ENCODE measurements at places on chromosomes 1 and 21. TPM values are rescaled to one million over a fixed set of nuclear protein-coding genes. Genes with fewer than 3 reads are reported as not detected.
A peak's percentile ranks its signal among the peaks of the same experiment; 100 is the strongest.

Gene SYTL1
- polyA plus RNA-seq: 2.1 TPM

Gene RAP1GAP
- polyA plus RNA-seq: 18.4 TPM

Gene SKI
- 35.6 TPM for polyA plus RNA-seq

Gene RPTN
- polyA plus RNA-seq: not detected

Gene TMEM81
- 2.6 TPM for polyA plus RNA-seq

Gene CD34
- polyA plus RNA-seq: 87.4 TPM

Gene NBPF20
- polyA plus RNA-seq: 0.79 TPM

Gene KLF17
- polyA plus RNA-seq: not detected

Gene ADAM30
- polyA plus RNA-seq: not detected

Gene CD1D
- 1.1 TPM for polyA plus RNA-seq

DNA sequence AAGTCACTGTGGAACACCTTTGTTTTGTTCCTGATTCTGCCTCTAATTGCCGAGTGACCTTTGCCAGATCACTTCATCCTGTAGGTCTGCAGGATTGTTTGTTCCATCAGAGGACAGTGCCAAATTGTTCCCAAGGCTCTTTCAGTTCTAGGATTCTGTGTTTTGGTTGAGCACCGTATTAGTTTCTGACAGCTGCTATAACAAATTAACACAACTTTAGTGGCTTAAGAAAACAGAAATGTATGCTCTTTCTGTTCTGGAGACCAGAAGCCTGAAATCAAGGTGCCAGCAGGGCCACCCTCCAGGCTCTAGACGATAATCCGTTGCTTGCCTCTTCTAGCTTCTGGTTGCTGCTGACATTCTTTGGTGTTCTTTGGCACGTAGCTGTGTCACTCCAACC lies 3.4 kb upstream of the PIGR start:
- no peak for DNase-seq

DNA sequence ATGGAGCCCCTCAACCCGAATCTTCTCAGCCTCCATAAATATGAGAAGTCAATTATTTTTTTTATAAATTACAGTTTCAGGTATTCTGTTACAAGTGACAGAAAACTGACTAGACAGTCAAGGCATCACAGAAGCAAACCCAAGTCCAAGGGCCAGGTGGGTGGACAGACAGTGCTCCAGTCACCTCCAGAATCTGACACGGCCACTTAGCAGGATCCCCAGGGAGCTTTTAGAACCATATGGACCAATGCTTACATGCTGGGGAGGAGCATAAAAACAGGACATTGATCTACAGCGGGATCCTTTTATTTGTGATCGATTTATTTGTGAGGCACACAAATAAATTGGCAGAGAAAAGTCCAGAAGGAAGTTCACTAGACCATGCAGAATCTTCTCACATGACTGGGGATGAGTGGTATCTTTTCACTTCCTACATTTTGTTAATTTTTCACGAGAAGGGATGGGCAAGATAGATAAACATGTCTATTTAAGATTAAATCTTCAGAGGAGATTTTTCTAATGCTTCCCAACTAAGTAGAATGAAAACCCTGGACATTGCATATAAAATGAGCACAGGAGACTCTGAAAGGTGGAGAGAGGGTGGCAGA lies 15.0 kb downstream of the ZNF496 start:
- no peak for DNase-seq

- no peak for DNase-seq
Observed at GRCh38 chr1:206608108-206608698, 4.1 kb downstream of the EIF2D start.

DNA sequence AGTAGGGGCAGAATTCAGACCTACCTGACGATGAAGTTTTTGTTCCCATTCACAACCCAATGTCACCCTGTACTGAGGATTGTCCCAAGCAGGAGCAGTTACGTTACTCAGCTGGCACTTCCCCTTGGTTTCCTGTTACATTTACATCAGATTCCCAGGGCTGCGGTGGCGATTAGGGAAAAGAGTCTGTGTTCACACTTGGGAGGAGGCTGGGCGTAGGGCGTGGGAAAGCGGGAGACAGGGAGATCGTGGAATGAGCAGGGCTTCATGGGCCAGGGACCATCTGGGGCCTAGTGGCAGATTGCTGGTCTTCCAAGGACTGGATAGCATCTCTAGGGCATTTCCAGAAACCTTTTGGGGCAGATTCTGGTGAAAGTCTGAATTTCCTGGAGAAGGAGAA lies 39.0 kb downstream of the TBX19 start:
- peak; percentile 53 for DNase-seq

DNA sequence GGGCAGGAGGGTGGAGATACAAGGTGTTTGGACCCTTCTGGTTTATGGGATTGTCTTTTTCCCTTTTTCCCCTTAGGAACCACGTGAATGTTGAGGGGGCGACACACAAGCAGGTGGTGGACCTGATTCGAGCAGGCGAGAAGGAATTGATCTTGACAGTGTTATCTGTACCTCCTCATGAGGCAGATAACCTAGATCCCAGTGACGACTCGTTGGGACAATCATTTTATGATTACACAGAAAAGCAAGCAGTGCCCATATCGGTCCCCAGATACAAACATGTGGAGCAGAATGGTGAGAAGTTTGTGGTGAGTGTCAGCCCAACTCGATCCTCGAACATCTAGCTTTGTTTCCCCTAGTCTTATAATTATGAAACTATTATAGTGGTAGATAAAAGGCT lies 27.0 kb downstream of the SNX27 start:
- no peak for DNase-seq

DNA sequence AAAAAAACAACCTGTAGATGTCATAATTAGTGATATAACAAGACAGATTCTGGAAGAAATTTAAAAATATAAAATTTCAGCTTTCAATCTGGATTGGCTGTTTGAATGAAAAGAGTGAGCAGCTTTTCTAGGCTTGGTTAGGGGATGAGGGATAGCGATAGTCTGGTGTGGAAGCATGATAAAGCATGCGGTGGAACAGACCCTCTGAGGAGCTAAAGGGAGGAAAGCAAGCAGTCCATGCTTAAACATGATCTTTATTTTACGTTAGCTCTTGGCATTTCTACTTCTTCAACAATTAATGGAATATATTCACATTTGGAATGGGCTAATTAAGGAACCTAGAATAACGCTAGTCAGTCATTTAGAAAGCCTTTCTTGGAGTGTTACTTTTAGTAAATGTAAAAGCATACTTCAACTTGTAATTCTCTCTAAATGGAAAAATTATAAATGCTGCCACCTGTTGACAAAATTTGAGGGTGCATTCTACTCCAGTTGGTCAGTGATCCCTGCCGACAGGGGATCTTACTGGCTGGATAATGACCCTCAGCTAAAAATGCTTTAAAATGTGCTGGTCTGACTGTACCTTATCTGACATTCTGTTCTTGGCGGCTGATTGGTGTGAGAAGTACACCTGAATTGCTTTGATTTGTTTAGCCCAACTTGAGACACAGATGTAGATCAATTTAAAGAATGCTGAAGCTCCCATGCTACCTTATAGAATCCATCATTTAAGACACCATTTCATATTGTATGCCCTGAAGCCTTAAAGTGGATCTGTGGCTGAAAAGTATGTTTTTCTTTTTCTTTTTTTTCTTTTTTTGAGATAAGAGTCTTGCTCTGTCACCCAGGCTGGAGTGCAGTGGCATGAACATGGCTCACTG lies 61.2 kb downstream of the AK4 start:
- no peak for DNase-seq

DNA sequence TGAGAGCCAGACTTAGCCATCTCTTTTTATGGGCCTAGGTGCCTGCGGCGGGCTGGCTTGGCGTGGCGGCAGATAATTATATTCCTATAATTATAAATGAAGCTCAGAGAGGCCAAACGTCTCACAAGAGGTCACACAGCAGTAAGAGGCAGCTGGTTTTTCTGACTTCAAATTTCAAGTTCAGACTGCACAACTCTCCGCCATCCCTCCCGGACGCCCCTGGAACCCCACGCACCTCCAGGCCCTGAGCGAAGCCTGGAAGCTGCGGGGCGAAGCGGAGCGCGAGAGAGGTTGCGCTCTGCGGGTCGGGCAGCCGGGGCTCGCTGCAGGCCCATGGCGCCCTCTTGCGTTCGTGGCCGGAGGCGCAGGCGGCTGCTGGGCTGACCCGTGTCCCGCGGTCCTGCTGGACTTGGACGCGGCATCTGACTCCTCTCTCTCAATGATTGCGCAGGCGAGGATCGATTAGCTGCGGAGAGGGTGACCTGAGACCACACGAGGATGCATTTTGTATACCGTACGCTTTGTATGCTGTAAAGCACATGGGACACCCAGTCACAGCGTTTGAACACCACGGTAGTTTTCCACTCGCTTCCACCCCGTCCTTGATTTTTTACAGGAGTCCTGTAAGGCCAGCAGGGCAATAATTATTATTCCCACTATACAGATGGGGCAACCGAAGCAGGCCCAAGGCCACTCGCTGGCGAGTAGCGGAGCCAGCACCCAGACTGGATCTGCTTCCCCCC lies 272.7 kb downstream of the FOXD2 start:
- peak; percentile 93 for DNase-seq

DNA sequence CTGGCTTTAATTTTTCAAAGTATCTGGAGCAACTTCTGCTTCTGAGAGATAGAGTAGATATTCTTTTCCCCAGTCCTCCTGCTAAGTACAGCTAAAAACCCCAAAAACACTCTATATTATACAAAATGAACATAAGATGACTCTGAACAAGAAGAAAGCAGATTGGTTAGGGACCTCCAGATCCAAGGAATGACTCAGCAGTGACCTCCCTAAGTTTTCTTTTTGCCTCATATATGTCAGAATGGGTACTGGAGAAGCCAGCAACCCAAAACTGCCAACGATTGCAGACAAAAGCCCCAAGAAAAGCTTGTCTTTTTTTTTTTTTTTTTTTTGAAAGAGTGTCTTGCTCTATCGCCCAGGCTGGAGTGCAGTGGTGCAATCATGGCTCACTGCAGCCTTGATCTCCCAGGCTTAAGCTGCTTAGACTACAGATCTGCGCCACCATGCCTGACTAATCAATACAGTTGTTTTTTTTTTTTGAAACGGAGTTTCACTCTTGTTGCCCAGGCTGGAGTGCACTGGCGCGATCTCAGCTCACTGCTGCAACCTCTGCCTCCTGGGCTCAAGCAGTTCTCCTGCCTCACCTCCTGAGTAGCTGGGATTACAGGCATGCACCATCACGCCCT lies 22.7 kb downstream of the NDUFS5 start:
- DNase-seq: peak; percentile 3

DNA sequence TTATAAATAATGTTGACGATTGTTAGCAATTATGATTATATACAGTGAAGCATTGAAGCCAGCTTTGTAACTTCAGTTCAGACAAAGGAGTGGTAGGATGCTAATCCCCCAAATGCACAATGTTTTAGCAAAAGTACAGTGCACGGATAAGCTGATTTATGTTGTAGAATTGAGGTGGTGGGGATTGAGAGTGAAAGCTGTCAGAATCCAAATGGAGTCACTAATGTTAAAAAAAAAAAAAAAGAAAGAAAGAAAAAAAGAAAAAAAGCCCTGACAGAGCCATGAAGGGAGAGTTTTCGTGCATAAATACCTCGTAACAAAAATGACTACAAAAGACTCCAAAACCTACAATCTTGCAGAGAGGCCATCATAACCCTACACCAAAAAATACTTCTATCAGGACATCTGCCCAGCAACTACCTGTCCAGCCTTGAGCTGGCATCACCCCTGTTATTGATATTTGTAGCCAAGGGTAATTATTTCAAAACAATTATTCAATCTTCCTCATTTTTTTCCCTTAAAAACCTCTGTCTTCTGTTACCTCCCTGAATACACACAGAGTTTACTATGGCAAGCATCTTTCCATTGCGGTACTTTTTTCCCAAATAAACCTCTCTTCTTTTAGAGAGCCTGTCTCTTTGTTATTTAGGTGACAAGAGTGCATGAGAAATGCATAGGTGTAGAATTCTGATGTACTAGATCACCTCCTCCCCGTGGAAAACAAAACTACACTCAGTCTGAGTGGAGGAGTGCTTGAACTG lies 2.5 kb upstream of the TRIM67 start:
- no peak for DNase-seq

- no peak for DNase-seq
Observed at GRCh38 chr1:178496410-178497135, at the start of gene CLEC20A. Gene CLEC20A (minus strand): TSS chr1:178496964. CDS start chr1:178496939, 25 bp downstream.

- DNase-seq: no peak
Observed at GRCh38 chr1:29657816-29658215, 421.5 kb downstream of the PTPRU start.

- DNase-seq: no peak
Observed at GRCh38 chr1:7008331-7008730, 223.1 kb downstream of the CAMTA1 start.

GRCh38 chr1:247441606-247442005 lies 16.3 kb downstream of the OR2B11 start:
- DNase-seq: no peak

- no peak for DNase-seq
Observed at GRCh38 chr1:157004806-157005205, 40.7 kb downstream of the ARHGEF11 start.

DNA sequence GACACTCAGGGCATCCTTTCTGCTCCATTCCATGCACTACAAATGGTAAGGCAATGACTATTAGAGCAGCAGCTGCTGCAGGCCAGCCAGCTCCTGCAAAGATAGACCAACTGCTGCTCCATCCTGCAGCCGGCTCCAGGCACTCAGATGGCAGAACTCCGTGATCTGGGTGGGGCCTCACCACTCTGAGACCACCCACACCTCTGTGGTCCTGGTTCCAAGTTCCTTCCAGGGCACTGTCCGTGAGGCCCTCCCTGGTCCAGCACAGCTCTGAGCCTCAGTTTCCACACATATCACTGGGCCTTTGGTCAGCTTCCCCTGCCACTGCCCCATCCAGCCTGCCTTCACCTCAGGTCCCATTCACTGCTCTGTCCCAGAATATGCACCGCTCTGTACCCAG lies 114.7 kb downstream of the DMRTB1 start:
- DNase-seq: no peak

DNA sequence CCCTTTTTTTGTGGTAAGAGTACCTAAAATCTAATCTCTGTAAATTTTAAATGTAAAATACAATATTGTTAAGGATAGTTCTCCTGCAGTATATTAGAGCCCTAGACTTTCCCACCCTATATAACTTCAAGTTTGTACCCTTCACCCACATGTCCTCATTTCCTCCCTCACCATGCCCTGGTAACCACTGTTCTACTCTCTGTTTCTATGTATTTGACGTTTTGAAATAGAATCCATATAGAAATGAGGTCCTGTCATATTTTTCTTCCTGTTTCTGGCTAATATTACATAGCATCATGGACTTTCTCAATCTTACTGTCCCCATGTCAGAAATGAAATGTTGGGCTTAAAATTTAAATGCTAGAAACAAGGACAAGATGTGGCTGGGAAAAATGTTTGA lies 24.8 kb downstream of the GBP7 start:
- no peak for DNase-seq

GRCh38 chr1:66396212-66396890 lies 137.6 kb upstream of the SGIP1 start:
- DNase-seq: no peak

DNA sequence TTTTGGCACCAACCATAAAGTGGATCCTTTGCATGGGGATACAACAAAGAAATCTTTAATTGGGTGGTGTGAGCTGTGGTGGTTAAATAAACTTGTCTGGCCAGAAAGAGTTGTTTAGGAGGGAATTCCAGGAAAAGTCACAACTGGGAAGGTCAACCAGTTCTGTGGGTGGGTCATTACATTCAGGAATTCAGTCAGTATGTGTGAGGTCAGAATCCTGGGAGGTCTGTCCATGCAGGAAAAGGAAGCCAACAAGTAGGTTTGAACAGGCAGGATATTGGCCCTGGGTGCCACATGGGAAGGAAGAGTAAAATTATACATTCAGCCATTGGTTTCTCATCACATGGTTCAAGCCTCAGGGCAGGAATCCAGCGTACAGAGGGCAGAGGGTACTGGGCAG lies 162.3 kb upstream of the ADAMTS5 start:
- DNase-seq: no peak

- DNase-seq: no peak
Observed at GRCh38 chr21:41258617-41259016, 58.0 kb upstream of the FAM3B start.
